ENCODE measurements at places on chromosomes 2 and 18. TPM values are rescaled to one million over a fixed set of nuclear protein-coding genes. Genes with fewer than 3 reads are reported as not detected.

SOS1 gene
- 22.0 TPM for total RNA-seq

METTL8 gene
- 43.2 TPM for total RNA-seq

STAT4 gene
- 1.5 TPM for total RNA-seq

NR4A2 gene
- total RNA-seq, result 0.37 TPM

RUFY4 gene
- not detected for total RNA-seq

NT5C1B gene
- total RNA-seq, result not detected

DSG1 gene
- not detected for total RNA-seq

ARHGAP25 gene
- total RNA-seq, result 4.1 TPM

FBXO48 gene
- 0.52 TPM for total RNA-seq

CD8B2 gene
- not detected for total RNA-seq

CYS1 gene
- 0.63 TPM for total RNA-seq

SANBR gene
- 7.5 TPM for total RNA-seq

ACTG2 gene
- total RNA-seq, result not detected

CTLA4 gene
- not detected for total RNA-seq

ATP6V1B1 gene
- 0.14 TPM for total RNA-seq

GRCh38 chr2:2083113-2083758, 247.8 kb downstream of the MYT1L start:
- DNase-seq, result no peak

DNA sequence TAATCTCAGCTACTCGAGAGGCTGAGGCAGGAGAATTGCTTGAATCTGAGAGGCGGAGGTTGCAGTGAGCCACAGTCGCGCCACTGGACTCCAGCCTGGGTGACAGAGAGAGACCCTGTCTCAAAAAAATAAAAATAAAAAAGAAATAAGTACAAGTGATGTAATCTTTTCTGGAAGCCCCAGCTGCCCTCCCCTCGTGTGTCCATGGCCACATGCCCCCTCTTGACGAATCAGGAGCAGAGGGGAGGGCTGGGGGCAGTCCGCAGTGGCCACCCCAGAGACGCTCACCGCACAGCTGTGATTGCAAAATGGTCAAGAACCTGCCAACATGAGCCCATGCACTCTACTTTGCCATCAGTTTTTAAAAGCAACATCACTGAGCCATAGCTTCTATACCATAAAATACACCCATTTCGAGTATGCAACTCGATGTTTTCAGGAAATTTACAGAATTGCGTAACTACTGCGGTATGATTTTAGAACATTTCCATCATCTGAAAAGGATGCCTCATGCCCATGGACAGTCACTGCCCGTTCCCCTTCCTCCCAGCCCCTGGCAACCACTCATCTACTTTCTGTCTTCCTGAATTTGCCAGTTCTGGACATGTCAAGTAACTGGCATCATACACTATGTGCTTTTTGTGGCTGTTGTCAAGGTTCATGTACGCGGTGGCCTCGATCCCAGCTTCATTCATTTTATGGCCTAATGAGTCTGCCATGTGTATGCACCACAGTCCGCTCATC, 88.1 kb downstream of the NDUFA10 start:
- DNase-seq, result no peak

DNA sequence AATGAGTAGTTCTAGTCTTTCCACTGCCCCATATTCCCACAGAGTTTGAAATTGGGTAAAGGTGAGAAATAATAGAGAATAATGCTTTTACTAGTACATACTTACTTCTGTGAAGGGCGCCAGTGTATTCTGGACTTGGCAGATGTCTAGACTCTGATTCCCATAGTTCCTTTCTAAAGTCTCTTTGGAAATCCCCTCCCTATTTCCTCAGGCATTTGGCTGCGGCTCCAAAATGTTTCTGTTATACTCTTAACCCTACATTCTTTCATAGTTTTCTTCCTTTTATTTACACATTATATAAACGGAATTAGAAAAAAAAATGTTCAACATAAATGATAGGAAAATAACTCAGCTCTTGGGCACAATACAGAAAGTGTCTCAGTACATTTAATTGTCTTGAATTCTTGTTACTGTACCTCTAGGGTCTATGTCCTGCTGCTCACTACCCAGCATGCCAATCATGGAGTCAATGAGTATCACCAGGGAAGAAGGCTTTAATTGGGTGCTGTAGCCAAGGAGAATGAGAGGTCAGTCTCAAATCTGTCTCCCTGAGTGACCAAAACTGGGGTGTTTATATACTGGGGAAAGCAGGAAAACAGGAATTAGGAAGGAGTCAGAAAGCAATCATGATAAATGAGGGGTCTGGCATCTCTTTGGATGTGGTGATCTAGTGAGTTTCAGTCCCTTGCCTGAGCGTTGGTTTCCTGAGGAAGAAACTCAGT, 147.8 kb upstream of the MMADHC start:
- DNase-seq, result no peak

DNA sequence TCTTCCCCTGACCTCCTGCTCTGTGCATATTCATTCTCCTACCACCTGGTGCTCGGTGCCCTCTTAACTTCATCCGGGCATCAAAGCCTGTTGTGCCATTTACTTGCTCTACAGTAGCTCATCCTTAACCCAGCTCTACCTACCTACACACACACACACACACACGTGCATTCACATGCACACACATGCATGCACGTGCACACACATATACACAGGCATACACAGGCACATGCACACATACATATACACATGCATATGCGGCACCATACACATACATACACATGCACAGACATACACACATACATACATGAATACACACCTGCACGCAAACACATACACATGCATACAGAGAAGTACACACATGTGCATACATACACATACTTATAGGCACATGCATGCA, 14.5 kb downstream of the MAL start:
- no peak for DNase-seq

GRCh38 chr2:3956406-3956805, 253.0 kb downstream of the DCDC2C start:
- no peak for DNase-seq

DNA sequence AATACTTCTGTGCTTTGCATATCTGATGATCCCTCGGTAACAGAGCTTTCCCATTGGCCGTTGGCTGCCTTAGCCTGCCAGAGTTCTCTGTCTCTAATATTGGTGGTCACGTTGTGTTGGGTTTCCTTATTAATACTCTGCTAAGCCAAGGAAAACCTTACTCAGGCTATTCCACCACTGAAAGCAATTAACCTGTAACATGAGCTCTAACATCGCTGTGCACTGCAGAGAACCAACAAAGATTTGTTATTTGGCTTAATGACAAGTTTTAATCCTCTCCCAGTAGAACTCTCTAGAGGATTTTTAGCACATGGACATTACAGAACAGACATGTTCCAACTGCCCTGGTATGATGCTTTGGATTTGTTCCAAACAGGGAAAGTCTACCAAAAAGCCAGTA, 825.9 kb upstream of the POU3F3 start:
- DNase-seq, result no peak

- no peak for DNase-seq
Measured at GRCh38 chr18:63175264-63175663, 144.3 kb downstream of the BCL2 start.

- DNase-seq, result no peak
Measured at GRCh38 chr2:188675391-188676009, 298.7 kb upstream of the COL3A1 start.

All from H7 (cell line).